ENCODE measurements at places on chromosomes 7 and 10.

GRCh38 chr7:96495751-96496216 lies 173.9 kb upstream of the SLC25A13 start:
- no peak overlapping the region for H3K27ac ChIP-seq
- H3K4me1 ChIP-seq = no peaks in the 10 kb centered on the region
- no peak for DNase-seq
- H3K36me3 ChIP-seq = no peaks in the 10 kb centered on the region
- no peak overlapping the region for H3K4me3 ChIP-seq
- H3K27me3 ChIP-seq = no peaks in the 10 kb centered on the region

GRCh38 chr7:55552320-55553023 lies 19.8 kb downstream of the VOPP1 start:
- no peaks in the 10 kb centered on the region for H3K4me1 ChIP-seq
- no peak overlapping the region for H3K27ac ChIP-seq
- H3K36me3 ChIP-seq = no peaks in the 10 kb centered on the region
- H3K4me3 ChIP-seq = no peak overlapping the region
- no peaks in the 10 kb centered on the region for H3K27me3 ChIP-seq

- H3K4me3 ChIP-seq = no peak overlapping the region
- DNase-seq = no peak
- H3K36me3 ChIP-seq = no peaks in the 10 kb centered on the region
- no peaks in the 10 kb centered on the region for H3K27me3 ChIP-seq
- no peaks in the 10 kb centered on the region for H3K4me1 ChIP-seq
Measured at GRCh38 chr10:72821606-72822005, 71.9 kb upstream of the OIT3 start.

DNA sequence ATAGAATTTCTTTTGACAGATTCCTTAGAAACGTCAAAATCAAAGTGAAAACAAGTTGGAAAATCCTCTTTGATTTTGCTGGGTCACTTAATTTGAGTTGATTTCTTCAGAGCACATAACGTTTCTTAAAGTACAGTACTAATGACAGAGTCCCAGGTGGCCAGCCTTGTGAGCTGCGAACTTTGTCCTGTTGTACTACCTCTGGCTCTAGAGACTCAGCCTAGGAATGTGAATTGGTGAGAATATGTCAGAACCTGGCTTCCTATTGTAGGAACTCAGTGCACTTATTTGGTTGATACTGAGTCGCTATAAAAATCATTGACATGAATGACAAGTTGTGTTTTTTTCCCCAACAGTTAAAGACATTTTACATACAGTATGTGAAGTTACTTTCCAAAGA lies 20.2 kb downstream of the SDK1 start:
- no peaks in the 10 kb centered on the region for H3K4me1 ChIP-seq
- no peak for DNase-seq
- H3K4me3 ChIP-seq = no peak overlapping the region
- H3K27ac ChIP-seq = no peak overlapping the region
- H3K36me3 ChIP-seq = peaks cover 10% of the 10 kb centered on the region

GRCh38 chr10:131744346-131744745 lies 156.5 kb upstream of the PPP2R2D start:
- no peak overlapping the region for H3K27ac ChIP-seq
- no peaks in the 10 kb centered on the region for H3K27me3 ChIP-seq
- no peak for DNase-seq
- H3K4me1 ChIP-seq = no peaks in the 10 kb centered on the region
- no peaks in the 10 kb centered on the region for H3K36me3 ChIP-seq
- no peak overlapping the region for H3K4me3 ChIP-seq

- H3K27ac ChIP-seq = peak overlapping the region; percentile 90
- H3K36me3 ChIP-seq = no peaks in the 10 kb centered on the region
- no peaks in the 10 kb centered on the region for H3K27me3 ChIP-seq
- no peak overlapping the region for H3K4me3 ChIP-seq
- peaks cover 33% of the 10 kb centered on the region for H3K4me1 ChIP-seq
Measured at GRCh38 chr10:93991596-93992284, 2.0 kb upstream of the PLCE1 start.

- no peaks in the 10 kb centered on the region for H3K27me3 ChIP-seq
- H3K4me3 ChIP-seq = no peak overlapping the region
- DNase-seq = no peak
- H3K36me3 ChIP-seq = no peaks in the 10 kb centered on the region
- H3K4me1 ChIP-seq = no peaks in the 10 kb centered on the region
Measured at GRCh38 chr7:115965236-115965635, 65.3 kb downstream of the TFEC start.

GRCh38 chr10:120788771-120789170 lies 62.4 kb upstream of the WDR11 start:
- no peaks in the 10 kb centered on the region for H3K27me3 ChIP-seq
- no peak overlapping the region for H3K4me3 ChIP-seq
- no peak overlapping the region for H3K27ac ChIP-seq
- DNase-seq = no peak
- no peaks in the 10 kb centered on the region for H3K36me3 ChIP-seq
- H3K4me1 ChIP-seq = peaks cover 18% of the 10 kb centered on the region

DNA sequence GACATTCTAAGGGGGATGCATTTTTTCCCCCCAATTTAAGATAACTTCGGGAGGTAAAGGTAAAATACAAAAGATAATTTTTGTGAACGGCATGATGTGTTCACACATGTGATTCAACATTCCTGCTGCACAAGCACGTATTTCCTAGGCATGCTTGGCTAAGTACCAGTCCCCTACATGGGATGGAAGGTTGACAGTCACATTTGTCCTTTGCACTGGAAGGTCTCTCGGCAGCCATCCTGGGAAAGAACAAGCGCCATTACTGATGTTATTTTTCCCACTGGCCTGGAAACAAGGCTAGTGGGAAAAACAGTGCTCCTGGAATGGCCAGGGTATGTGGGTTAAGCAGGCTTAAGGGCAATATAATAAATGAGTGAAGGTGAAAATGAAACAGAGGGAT lies 276.2 kb upstream of the AOAH start:
- H3K36me3 ChIP-seq = peaks cover 21% of the 10 kb centered on the region
- H3K27me3 ChIP-seq = no peaks in the 10 kb centered on the region
- no peak overlapping the region for H3K27ac ChIP-seq
- H3K4me1 ChIP-seq = peaks cover 11% of the 10 kb centered on the region
- no peak for DNase-seq

DNA sequence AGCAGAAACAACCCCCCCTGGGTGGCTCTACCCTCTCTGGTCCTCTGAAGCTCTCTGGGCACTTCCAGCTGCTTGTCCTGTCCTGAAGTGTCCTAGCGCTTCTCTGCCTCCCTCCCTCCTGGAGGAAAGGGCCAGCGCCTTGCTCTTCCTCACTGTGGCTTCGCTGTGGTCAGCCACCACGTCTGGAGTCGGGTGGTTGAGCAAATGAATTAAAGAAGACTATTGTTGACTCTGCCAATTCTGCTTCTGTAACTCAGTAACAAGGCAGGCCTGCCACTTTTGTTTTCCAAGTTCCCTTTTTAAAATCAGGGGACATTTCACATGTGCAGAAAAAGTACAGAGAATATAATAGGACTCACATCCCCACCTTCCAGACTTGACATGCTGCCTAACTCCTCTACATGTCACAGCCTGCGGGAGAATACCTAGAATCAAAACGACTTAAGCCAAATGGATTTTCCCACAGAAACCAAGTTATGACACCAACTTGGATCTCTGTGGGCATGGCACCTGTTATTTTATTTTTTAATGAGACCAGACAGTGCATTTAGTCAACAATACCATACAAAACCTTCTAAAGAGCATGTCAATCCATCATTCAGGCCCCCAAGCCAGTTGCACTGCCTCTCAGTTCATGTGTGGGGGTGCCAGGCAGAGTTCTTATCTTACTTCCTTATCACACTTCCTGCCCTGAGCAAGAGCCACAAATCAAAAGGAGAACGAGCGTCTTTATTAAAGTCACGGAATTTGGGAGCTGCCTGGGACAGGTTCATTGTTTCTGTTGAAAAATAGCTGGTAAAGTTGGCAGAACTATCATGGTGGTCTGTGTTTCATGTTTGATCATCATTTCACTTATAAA lies 6.8 kb downstream of the FFAR4 start:
- no peaks in the 10 kb centered on the region for H3K4me1 ChIP-seq
- H3K4me3 ChIP-seq = no peak overlapping the region
- DNase-seq = peak; percentile 15
- H3K27ac ChIP-seq = no peak overlapping the region
- H3K36me3 ChIP-seq = no peaks in the 10 kb centered on the region
- H3K27me3 ChIP-seq = no peaks in the 10 kb centered on the region

- H3K36me3 ChIP-seq = no peaks in the 10 kb centered on the region
- H3K27me3 ChIP-seq = no peaks in the 10 kb centered on the region
- H3K4me1 ChIP-seq = no peaks in the 10 kb centered on the region
- H3K27ac ChIP-seq = no peak overlapping the region
- no peak for DNase-seq
- no peak overlapping the region for H3K4me3 ChIP-seq
Measured at GRCh38 chr7:103996017-103996551, 6.6 kb upstream of the RELN start.

DNA sequence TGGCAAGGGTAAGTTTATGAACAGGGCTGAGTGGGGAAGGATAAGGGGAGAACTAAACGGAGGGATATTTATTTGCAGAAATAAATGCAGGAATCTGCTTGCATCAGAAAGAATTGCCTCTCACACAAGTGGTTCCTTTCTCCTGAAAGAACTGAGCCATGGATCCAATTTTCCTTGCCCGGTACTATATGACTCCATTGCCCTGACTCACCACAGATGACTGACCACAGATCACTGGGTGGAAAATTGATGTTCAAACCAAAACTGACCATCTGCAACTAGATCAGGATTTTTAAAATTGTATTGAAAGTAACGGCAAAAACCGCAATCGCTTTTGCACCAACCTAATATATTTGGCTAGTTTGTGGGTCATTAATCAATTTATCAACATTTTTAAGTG lies 6.2 kb upstream of the MACC1 start:
- H3K27ac ChIP-seq = no peak overlapping the region
- H3K27me3 ChIP-seq = no peaks in the 10 kb centered on the region
- peaks cover 20% of the 10 kb centered on the region for H3K4me1 ChIP-seq
- H3K4me3 ChIP-seq = no peak overlapping the region
- DNase-seq = no peak

DNA sequence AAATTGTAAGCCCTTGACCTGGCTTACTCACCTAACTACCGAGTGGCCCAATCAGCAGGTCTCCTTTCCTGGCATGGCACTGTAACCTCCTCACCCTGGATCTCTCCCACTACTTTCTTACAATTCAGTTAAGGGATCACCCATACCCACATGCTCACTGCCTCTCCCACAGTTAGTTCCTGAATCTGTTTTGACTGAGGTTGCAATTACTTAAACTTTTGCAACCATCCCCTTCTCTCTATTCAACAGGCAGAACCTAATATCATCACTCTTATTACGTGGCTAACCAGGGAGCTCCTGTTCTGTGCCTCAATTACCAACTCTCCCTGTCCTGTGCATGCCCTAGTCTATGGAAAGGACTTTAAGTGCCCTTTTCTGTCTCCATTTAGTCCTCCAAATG lies 84.2 kb upstream of the IKZF1 start:
- H3K4me3 ChIP-seq = no peak overlapping the region
- no peak for DNase-seq
- H3K36me3 ChIP-seq = no peaks in the 10 kb centered on the region
- H3K27me3 ChIP-seq = no peaks in the 10 kb centered on the region
- no peak overlapping the region for H3K27ac ChIP-seq

DNA sequence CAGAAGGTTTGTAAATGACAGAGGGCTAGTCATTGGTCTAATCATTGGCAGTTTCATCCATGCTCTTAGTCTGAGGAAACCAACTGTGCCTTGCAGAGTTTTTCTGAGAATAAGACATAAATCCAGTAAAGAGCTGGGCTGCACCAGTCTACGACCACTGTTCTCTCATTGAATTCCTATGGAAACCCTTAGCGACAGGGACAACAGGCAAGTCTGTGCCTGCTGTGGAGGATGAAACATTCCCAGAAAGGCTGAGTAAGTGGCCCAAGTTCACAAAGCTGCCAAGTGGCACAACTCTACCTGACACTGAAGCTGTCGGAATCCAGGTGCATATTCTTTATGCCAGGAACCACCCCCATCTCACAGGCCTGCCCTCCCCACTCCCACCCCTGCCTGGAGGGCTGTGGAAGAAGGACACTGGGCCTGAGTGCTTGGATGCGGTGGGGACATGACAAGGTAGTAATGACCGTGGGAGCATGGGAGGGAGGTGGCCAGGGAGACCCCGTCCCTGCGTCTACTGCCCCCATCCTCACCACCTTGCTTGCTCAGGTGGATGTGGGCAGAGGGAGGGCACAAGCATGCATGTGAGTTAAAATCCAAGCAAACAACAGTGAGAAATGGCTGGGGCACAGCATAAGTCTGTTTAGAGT lies 58.0 kb downstream of the VSTM4 start:
- no peak for DNase-seq
- H3K27me3 ChIP-seq = no peaks in the 10 kb centered on the region
- no peaks in the 10 kb centered on the region for H3K36me3 ChIP-seq

GRCh38 chr10:93993782-93994437 lies at the start of gene PLCE1:
PLCE1 (plus strand) TSS chr10:93993931; CDS start chr10:94031047, 37,116 bp downstream.
- H3K36me3 ChIP-seq = no peaks in the 10 kb centered on the region
- peaks cover 11% of the 10 kb centered on the region for H3K4me1 ChIP-seq

GRCh38 chr7:43553999-43554398 lies 28.9 kb upstream of the STK17A start:
- H3K27me3 ChIP-seq = no peaks in the 10 kb centered on the region
- no peaks in the 10 kb centered on the region for H3K4me1 ChIP-seq
- no peak for DNase-seq
- H3K4me3 ChIP-seq = no peak overlapping the region

DNA sequence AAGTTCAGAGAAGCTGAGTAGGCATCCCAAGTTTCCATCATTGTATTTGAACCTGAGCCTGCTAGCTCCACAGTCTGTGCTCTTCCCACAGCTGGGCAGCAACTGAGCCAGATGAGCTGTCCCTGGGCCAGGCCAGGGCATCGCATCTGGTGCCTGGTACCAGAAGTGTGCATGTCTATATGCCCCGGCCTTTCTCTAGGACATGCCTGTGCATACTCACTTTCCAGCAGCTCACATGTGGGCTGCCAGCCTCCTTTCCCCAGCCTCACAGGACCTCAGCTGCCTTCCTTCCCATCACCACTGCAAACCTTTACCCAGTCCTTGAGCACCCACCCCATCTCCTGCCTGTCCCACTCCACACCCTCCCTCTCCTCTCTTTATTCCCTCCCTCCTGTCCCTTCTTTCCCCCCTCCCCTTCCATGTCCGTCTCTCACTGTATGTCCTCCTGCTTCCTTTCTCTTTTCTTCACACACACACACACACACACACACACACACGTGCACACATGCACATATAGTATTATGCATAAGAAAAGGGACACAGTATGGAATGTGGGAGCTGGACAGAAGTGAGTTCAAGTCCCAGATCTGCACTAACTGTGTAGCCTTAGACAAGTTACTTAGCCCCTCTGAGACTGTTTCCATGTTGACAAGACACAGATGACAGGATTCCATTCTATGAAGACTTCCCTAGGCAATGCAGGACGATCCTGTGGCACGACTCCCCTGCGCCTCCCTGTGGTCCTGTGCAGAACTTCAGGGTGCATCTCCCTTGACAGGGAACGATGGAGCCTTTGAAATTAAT lies 10.9 kb downstream of the CDHR1 start:
- no peak overlapping the region for H3K27ac ChIP-seq
- H3K36me3 ChIP-seq = no peaks in the 10 kb centered on the region
- no peaks in the 10 kb centered on the region for H3K4me1 ChIP-seq
- no peaks in the 10 kb centered on the region for H3K27me3 ChIP-seq

DNA sequence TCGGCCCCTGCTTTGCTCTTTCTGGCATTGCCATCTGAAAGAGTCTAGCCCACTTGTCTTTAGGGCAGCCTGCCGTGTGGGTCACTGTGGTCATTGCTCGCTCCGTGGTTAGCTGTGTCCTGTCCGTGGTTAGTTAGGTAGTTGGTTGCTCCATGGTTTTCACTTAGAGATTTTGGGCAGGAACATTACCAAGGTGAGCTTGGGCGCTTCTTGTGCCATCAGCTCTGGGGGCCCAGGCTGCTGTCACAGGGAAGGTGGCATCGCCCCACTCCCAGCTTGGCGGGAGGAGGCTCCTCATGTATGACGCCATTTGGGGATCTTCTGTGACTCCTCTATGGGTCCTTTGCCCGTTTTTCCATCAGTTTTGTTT lies 53.1 kb downstream of the INPP5A start:
- no peaks in the 10 kb centered on the region for H3K36me3 ChIP-seq
- no peak overlapping the region for H3K27ac ChIP-seq
- no peak for DNase-seq

Measured in tibial nerve (tissue), 4 donors.